Activated CD4-positive, alpha-beta T cell treated with anti-CD3 and anti-CD28 coated beads for 24 hours (primary cell): ENCODE measurements at places on chromosomes 13 and 19.

- DNase-seq = no peak
Measured at GRCh38 chr19:14370169-14370939, 10.9 kb upstream of the ADGRE5 start.

GRCh38 chr13:27437126-27437525, 12.7 kb downstream of the GTF3A start:
- DNase-seq = no peak

- DNase-seq = no peak
Measured at GRCh38 chr19:33681081-33681680, 59.4 kb downstream of the CHST8 start.

DNA sequence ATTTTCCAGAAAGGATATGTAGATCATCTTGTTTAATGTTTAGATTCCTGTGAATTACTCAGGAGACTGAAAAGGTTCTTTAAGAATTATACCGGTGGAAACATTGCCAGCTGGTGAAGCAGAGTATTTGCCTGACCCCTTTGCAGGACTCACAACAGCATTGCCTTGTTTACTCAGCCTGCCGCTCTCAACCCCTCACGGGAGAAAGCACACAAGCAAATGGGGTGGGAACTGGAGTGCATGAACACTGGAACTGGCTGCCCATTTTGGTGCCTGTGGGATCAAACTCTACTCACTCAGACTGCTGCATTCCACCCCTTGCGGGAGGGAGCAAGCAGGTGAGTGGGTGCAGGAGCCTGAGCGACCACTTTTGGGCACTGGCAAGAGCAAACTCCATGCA, 804.7 kb upstream of the SLITRK1 start:
- no peak for DNase-seq

GRCh38 chr13:44952671-44953070, 36.6 kb downstream of the NUFIP1 start:
- DNase-seq = no peak

DNA sequence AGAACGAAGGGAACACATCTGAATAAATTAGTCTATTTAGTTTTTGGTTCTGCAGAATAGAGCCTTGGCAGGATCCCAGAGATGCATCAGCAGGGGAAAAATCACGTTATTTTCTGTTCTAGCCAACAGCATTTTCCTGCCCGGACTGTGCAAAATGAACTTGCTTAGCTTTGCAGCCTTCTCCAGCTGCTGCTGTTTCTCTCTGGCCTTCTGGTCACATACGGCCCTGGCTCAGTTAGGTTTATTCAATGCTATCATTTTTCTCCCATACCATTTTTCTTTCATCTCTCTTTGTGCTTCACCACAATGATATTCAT, 110.4 kb upstream of the KL start:
- DNase-seq = no peak

- DNase-seq = no peak
Measured at GRCh38 chr13:113741191-113741668, 17.8 kb upstream of the TMEM255B start.

- no peak for DNase-seq
Measured at GRCh38 chr19:4103080-4103433, 20.9 kb downstream of the MAP2K2 start.

DNA sequence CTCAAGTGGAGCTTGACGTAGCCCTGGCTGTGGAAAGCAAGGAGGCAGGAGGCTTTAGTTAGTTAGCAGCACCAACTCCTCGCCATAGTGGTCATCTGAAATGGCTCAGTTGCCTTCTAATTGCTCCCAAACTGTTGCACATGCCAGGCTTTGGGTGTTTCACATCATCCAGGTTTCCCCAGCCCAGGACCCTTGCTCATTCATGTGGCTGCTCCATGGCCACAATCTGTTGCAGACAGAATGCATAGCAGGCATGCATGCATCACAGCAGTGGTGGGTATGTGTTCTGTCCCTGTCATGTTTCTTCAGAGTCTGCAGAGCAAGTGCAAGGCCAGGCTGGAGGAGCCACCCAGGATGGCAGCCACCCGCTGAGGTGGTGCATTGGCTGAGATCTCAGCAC, 407.6 kb downstream of the TSHZ3 start:
- no peak for DNase-seq
